ENCODE measurements at places on chromosomes 5 and 9.

DNA sequence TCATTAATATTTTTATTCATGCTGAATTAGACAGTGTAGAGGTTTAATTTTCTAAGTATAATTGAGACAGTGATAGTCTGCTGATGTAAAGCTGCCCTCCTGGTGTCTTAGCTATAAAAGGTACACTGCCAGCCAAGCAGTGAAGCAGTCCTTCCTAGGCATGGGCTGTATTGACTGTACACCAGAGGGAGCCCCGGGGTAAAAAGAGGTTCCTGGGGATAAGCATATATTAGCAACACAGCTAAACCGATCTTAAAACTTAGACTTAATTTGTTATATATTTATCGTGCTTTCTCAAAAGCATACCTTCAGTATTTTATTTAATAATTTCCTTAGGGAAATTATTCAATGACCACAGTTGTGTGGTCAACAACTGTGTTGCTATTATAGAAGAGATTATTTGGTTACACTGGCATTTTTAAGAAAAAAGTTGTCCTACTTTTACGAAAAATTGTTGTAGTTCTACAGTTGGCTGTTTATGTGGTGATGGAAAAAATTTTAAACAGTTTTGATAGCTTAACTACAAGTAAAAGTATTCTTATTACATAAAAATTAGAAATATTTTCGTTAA is 68.8 kb downstream of the ELL2 start:
- no peak for DNase-seq

- DNase-seq: no peak
These were observed 5.0 kb upstream of the PTGER4 start for GRCh38 chr5:40674661-40675235.

- no peak for DNase-seq
These were observed 52.6 kb upstream of the RUFY1 start for GRCh38 chr5:179497636-179498340.

GRCh38 chr5:160537940-160538339 is 116.3 kb downstream of the PTTG1 start:
- DNase-seq: no peak

DNA sequence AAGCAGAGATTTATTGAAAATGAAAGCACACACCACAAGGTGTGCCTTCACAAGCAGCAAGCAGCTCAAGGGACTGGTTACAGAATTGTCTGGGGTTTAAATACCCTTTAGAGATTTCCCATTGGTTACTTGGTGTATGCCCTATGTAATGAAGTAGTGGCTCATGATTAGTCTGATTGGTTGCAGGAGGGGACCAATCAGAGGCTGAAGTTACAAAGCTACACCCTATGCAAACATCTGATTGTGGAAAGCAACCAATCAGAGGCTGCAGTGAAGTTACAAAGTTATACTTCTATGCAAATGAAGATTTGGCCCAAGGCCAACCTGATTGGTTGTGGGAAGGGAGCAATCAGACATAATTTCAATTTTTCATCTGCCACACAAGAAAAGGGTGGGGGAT is 119.9 kb downstream of the C9orf152 start:
- DNase-seq: no peak

DNA sequence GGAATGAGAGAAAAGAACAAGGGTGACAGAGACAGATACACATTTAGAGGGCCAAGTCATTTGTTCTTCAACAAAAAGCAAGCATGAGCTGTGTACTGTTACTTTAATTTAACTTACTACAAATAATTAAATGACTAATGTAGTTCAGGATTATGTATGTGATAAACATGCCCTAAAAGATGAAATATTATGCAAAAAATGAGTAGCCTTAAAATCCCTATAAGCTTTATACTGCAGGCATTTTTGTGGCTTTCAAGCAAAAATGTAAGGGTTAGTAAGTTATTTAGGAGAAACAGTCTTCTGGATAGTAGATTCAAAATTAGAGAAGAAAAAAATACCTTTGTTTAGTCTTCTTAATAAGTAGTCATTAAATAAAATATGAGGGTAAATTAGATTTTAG is 431.2 kb downstream of the CSNK1G3 start:
- no peak for DNase-seq

DNA sequence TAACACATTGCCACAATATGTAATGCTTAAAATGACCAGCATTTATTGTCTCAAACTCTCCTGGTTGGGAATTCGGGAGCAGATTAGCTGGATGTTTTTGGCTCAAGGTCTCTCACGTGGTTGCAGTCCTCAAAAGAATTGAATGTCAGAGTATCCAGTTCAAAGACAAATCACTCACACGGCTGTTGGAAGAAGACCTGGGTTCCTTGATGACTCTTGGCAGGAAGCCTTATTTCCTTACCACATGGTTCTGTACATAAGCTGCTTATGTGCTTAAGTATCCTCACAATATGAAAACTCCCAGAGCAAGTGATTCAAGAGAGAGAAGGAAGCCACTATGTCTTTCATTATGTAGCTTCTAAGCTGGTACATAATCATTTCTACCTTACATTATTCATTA is 230.3 kb upstream of the PTPRD start:
- no peak for DNase-seq

DNA sequence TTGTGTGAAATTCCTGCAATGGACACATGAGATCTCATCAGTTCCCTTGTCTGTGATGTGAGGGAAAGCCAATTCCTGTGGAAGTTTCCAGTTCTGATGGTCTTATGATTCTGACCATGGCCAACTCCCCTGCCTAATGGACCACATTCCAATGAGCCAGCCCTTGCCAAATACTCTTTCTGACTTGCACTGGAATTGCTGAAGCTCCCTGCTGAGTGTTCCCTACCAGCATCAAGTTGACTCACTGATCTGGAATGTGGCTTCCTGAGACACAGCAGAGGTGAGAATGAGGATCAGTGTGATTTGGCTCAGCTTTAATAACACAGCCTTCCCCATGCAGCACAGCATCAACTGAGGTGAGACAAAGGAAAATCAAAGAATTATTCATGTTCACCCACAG is 427.8 kb downstream of the KDM4C start:
- DNase-seq: no peak

DNA sequence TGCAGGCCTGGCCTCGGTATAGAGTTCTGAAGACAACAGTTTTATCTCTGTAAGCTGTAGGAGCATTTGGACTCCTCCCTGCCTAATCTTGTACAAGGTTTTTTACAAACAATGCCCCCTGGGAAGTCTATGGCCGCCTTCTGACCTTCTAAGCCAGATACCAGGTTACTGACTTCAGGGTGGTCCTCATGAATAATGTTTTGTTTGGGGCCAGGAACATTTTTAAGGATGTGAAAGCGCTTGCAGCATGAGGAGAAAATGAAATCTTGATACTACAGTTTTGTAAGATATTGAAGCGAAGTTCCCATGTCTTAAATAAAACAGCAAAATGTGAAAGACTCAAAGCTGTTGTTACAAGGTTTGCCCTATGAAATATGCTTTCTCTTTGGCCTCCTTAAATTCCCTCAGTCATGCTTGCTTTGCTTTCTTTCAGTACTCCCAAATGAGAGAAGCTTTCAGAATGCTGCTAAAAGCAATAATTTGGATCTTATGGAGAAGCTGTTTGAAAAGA is 5.2 kb downstream of the ANKDD1B start:
- no peak for DNase-seq

DNA sequence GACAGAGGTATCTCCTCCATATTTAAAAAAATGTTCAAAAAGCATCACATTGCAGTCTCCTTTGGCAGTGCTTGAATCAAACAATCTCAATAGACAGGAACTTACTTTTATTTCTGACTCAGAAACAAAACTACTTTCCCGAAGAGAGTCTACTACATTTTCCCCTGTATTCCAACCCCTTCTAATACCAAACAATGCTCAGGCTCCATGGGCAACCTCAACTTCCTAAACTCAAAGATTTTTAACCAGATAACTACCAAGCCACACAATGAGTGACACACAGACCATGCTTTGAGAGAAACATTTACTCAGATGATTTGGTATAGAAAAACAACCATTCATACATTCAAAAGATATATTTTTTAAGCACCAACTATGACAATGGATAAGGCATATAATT is 70.5 kb downstream of the APBA1 start:
- no peak for DNase-seq
